Neural crest cell (in vitro differentiated cells): ENCODE measurements at places on chromosomes 2 and 18.

DNA sequence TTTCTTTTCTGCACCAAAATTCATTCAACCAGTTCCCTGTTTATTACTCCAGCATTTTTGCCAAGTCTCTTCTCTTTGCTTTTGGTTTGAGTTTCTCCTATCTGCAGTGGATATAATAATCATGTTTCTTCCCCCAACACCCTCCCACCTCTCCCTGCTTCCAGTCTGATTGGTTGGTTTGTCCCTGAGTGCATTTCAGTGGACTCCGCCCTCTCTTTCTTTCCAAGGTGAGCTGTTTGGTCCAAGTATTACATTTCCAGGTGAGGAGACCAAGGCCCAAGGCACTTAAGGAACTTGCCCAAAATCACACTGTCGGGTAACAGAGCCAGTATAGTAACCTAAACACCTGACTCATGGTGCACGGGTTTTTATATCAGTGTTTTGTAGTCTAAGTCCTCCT lies 17.7 kb downstream of the MRO start:
- no peak for DNase-seq

GRCh38 chr18:76978616-76979015 lies 154.0 kb downstream of the MBP start:
- DNase-seq = no peak

- DNase-seq = no peak
These were observed 162.5 kb upstream of the RPRM start for GRCh38 chr2:153641046-153641445.

- DNase-seq = no peak
These were observed 30.6 kb upstream of the EPC2 start for GRCh38 chr2:148614014-148614321.

GRCh38 chr2:23637011-23637778 lies 252.2 kb downstream of the KLHL29 start:
- no peak for DNase-seq

GRCh38 chr2:70516596-70516995 lies 37.0 kb downstream of the TGFA start:
- no peak for DNase-seq

DNA sequence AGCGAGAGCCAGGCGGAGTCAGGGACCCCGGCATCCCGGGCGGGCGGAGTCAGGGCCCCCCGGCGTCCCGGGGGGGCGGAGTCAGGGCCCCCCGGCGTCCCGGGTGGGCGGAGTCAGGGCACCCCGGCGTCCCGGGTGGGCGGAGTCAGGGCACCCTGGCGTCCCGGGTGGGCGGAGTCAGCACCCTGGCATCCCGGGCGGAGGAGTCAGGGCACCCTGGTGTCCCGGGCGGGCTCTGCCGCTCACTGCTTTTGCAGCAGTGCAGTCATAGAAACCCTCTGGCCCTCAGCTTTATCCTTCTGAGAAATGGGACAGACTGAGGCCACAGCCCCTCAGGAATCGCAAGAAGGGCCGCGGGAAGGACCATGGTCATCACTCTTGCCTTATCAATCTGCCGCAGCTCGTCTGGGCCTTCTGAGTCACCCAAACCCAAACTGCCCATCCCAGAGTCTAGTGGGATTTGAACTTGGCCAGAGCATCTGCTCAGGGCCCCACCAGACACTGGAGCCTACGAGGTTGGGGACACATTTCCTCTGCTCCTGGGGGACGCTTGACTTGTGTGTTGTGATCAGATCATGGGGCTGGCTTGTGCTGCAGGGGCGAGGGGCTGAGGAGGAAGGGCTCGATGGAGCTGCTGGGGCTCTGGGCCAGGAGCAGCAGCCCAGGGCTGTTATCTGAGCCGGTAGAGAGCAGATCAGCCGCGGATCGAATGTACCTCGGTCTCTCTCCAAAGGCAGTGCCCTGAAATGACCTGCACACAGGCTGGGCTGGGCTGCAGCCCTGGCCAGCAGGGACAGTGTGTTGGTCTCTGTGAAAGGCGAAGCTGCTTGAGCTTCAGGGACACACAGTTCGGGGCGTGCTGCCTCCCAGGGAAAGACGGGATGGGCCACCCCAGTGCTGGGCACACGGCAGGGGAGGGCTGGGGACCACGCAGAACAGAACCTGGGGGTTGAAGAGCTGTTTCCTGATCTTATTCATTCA lies 290.1 kb upstream of the HDAC4 start:
- DNase-seq = no peak

GRCh38 chr2:53994818-53995808 lies 24.3 kb upstream of the PSME4 start:
- DNase-seq = no peak

GRCh38 chr2:1591978-1592907 lies 152.1 kb downstream of the PXDN start:
- peak; percentile 59 for DNase-seq

DNA sequence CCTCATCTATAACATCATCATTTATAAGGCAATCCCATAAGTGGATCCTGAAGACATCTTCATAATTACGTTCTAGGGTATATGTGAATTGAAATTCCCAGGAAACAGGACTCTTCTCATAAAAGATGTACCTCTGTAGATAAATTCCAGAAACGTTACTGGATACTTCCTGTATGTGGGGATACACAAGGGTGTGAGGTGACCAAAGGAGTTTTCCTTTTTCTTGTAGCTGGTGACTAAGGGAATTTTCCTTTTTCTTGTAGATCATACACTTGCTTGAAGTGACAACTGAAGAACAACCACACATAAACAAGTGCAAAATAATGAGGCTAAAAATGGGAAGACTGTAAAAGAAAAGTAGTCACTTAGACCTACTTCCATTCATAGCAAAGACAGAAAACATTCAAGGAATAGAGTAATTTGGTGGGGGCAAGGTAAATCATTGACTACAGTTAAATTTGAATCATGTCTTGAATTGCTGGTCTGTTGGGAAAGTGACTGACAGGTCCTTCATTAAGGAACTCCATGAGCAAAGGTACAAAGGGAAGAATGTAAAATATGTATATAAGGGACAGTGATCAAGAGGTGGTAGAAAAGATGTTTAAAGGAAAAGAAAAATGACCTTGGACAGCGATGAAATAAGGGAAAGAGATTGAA lies 53.2 kb upstream of the UBE2E3 start:
- DNase-seq = no peak

DNA sequence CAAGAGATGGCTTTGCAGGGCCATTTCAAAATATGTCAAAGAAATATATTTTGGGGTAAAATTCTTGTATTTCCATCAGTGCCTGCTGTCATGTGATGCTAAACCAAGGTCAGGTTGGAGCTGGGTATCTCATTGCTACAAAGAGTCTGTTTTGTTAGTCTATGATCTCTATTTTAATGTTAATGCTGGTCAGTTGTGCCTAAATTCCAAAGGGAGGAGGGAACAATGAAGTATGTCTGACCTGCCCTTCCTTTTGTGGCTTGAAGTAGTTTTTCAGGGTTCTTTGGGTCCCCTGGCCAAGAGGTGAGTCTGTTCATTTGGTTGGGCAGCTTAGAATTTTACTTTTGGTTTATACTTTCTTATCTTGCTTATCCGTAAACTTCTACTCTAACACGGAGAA lies 61.6 kb upstream of the DYNAP start:
- DNase-seq = no peak

GRCh38 chr2:72981536-72981935 lies 64.2 kb downstream of the EMX1 start:
- DNase-seq = no peak

DNA sequence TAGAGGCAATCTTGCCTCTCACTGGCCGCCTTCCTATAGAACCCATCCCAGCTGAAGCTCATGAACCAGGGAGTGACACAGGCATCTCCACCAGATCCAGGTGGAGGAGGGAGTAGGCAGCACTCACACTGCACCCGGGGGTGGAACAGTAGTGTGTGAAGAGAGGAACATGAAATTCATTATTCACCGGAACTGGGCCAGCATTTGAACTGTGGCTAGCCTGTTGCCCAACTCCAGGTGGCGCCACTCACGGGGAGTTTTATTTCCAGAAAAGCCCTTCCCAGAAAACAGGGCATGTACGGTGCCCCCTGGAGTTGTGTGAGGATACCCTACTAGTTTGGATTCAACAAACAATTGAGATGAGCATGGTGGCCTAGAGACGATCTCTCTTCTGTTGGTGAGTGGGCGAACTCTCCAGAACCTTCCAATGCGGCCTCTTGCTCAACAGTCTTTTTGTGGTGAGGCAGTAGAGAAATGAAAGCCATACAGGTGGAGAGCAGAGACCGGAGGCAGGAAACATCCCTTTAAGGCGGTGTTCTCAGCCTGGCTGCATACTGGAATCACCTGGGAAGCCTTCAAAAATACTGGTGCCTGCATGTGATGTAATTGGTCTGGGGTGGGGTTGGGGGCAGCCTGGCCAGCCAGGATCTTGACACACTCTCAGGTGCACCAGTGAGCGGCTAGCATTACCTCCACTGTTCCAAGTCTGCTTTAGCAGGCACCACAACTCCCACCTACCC lies 73.5 kb upstream of the NEDD4L start:
- DNase-seq = peak; percentile 4

GRCh38 chr2:18506883-18507509 lies 53.5 kb downstream of the RDH14 start:
- no peak for DNase-seq

DNA sequence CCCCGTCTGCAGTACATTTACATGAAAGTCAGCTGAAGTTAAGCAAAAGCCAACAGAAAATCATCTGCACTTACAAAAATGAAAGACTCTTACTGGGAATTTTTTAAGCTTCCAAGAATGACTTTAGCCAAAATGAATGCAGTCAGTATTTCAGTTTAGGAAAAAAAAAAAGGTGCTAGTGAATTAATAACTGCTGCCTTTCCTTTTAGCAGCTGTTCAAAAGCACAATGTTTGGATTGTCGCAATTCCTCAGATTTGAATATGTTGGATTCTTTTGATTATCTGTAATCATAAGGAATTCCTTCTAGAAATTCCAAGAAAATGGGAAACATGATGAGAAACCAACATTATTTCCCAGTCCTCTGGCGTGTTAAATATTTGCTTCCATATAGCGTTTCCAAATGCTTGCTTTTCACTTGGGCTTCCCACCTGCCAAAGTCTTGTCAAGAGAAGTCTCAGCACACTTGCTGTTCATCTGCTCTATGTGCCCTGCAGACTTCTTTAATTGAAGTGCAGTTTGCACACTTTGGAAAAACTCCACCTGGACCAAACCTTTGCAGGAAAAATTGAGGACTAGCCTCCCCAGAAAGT lies 653.0 kb upstream of the SLC39A10 start:
- DNase-seq = no peak

DNA sequence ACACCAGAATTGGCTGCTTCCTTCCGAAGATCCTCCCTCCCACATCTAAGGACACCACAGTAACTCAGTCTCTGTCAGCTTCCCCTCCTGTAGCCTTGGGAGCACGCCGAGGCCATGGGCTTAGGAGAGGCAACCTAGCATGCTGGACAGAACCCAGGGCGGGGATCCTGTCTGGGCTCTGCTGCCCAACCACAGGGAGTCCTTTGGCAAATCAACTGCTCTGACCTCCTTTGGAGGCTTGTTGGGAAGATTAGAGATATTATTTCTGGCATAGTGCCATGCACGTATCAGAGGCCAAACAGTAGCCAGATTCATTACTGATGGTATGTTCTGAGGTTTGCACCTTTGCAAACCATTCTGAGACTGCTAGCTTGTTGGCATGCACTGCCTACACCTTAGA lies 262.7 kb upstream of the EPAS1 start:
- DNase-seq = no peak

DNA sequence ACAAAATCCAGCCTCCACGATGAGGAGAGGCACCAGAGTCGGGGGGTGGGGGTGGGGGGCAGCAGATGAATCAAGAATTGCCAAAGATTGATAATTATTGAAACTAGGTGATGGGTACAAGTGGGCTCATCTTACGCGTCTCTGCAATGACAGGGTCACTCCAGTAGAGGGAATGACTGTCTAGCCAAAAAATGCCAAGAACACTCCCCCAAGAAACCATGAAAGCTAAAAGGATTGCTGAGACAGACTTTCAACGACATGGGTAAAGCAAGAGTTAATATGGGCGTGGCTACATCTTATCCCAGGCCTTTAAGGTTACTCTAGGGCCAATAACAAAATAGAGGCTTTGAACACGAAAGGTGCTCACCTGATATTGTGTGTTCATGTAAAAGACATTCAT lies 86.5 kb downstream of the STK39 start:
- no peak for DNase-seq

DNA sequence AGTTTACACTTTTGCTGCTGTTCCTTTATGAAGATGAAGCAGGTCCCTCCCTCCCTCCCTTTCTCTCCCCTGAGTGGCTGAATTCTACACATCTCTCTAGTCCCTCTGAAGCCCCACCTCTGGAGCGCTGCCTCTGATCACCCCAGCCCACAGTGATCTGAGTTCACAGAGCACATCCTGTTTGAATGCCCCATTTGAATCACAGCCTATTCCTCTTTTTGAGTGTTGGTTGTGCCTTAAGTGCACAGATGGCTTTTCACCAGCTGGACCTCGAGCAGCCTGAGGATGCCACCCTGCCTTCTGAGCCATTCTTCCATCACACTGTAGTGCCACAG lies 87.1 kb downstream of the ITGB1BP1 start:
- DNase-seq = no peak

- DNase-seq = no peak
These were observed 118.9 kb downstream of the PXDN start for GRCh38 chr2:1625281-1626001.

DNA sequence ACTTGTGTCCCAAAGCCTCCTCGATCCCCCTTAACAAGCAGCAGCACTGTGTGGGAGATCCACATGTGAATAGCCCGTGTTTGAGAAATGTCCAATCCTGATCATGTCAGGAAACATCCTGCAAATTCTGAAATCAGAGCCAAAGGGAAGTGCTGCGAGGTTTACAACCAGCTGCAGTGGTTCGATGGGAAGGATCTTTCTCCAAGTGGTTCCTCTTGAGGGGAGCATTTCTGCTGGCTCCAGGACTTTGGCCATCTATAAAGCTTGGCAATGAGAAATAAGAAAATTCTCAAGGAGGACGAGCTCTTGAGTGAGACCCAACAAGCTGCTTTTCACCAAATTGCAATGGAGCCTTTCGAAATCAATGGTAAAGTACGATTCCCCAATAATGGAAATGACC lies at the start of gene MARCO:
Gene MARCO (plus strand): TSS at position 164 of the 400 bp plus-strand sequence. CDS start 107 bp downstream, at position 271.
- no peak for DNase-seq

DNA sequence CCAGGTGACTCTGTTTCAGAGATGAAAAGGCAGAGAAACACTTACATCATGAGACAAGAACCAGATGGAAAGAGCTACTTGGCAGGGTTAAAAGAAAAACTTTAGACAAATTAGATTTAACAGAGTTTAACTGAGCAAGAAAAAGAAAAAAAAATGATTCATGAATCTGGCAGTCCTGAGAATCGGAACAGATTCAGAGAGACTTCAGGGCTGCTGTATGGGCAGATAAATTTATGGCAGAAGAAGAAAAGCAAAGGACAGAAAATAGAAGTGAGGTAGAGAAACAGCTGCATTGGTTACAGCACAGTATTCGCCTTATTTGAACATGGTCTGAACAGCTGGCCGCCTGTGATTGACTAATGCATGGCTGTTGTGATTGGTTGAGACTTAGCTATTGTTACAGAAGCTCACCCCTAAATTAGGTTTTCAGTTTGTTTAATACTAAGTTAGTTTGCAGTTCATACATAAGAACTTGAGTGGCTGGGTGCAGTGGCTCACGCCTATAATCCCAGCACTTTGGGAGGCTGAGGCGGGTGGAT lies 43.0 kb upstream of the RHOB start:
- no peak for DNase-seq
